ENCODE measurements at places on chromosomes 4 and X. TPM values are rescaled to one million over a fixed set of nuclear protein-coding genes. Genes with fewer than 3 reads are reported as not detected.

GAGE12H gene
- not detected for total RNA-seq

ITGB1BP2 gene
- total RNA-seq, result 0.51 TPM

GPR82 gene
- total RNA-seq, result not detected

SLIT2 gene
- 12.6 TPM for total RNA-seq

DNA sequence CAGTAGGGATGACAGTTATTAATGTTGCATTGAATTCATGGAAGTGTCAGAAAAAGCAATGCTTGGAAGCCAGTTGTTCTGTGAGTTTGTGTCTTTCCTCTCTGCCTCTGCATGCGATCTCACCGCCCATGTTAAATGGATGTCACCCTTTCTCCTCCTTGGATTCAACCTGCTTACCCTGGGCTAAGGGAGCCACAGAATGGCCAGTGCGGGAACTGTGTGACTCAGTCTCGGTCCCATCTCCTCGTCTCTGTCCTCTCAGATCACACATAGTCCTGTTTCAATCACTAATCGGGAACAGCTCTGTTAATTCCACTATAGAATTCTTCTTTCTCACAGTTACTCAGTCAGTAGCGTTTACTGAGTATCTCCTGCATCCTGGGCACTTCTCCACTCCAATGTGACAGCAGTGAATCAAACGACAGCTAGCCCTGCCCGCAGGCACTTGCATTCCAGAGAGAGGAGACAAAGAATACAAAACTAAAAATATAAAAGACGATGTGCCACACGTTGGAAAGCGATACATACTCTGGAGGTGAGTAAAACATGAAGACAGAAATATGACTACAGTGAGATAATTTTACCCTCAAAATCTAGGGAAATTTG is 53.6 kb upstream of the TLR3 start:
- no peak for DNase-seq

DNA sequence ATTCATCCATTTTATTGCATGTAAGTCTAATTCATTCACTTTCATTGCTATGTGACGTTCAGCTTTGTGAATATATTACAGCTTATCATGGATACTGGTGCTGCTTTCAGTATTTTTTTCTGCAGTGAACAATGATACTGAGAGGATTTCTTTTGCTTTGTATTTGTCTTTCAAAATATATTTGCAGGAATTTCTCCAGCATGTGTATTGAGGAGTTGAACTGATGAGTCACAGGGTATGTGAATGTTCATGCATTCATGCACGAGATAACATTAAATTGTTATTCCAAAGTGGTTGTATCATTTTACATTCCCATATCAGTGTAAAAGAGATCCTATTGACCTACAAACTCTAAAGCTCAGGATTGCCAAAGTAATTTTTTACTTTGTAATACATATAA is 283.8 kb upstream of the ARSJ start:
- peak; percentile 73 for DNase-seq

DNA sequence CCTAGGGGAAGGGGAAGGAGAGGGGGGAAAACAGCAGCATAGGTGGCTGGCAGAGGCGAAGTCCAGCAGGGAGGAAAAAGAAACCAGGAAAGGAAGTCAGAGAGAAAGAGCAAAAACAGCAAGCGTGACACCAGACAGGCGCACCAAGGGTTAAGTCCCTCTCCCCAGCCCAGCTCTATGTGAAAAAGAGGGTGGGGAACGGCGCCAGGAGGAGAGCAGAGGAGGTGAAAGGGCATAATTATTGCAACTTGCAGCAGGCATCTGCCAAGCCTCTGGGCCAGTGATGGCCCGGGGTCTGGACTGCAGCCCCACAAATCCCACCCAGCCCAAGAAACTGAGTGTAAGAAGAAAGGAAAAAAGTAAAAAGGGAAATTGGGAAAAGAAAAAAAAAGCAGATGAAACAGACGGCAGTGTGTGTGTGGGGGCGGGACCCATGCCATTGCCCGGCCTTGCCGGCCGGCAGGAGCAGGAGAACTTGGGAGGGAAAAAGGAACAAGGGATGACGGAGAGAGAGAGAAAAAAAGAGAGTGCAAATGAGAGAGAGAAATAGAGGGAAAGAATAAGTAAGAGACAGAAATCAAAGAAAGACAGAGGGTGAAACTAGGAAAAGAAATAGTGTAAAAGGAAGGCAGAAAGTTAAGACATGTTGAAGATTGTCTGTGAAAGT is 14.1 kb upstream of the RHOXF2 start:
- no peak for DNase-seq

DNA sequence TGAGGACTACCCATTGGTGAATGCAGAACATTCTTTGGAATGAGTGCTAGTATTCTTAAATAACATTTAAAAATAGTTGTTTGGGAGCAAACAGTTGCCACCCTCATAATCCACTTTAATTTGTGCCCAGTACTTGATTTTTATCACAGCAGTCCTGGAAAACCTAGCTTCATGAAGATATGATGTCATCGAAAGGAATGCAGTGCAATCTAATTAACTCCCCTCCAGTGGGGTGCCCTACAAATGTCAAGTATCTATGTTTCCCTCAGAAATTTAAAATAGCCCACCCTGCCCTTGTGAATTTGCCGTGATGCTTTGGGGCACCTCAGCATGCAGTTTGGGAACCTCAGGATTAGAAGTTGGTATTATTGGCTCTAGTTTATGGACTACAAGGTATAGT is 5.4 kb downstream of the RAB9A start:
- no peak for DNase-seq

GRCh38 chr4:184885602-184886001 is 59.8 kb upstream of the ACSL1 start:
- DNase-seq, result no peak

Measured in fibroblast of lung (primary cell).